ENCODE measurements at places on chromosomes 16 and 17. TPM values are rescaled to one million over a fixed set of nuclear protein-coding genes. Genes with fewer than 3 reads are reported as not detected.

DNA sequence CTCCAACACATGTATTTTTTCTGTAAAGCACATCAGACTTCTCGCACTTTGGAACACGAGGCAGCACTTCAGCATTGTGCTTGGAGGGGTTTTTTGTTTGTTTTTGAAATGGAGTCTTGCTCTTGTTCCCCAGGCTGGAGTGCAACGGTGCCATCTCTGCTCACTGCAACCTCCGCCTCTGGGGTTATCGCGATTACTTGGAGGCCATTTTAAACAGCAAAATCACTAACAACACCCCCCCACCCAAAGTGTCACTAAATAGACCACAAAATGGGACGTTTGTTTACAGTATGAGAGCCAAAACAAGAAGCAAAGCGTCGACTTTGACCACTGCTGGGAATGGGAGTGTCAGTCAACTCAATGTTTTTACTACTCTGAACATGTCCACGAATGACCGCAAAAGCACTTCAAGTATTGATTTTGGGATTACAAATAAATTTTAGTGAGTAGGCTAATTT, 9.0 kb upstream of the C16orf87 start:
- no peaks in the 10 kb centered on the region for H3K36me3 ChIP-seq
- peaks cover 7% of the 10 kb centered on the region for H3K27me3 ChIP-seq
- H3K4me3 ChIP-seq: no peak overlapping the region
- DNase-seq: no peak

DNA sequence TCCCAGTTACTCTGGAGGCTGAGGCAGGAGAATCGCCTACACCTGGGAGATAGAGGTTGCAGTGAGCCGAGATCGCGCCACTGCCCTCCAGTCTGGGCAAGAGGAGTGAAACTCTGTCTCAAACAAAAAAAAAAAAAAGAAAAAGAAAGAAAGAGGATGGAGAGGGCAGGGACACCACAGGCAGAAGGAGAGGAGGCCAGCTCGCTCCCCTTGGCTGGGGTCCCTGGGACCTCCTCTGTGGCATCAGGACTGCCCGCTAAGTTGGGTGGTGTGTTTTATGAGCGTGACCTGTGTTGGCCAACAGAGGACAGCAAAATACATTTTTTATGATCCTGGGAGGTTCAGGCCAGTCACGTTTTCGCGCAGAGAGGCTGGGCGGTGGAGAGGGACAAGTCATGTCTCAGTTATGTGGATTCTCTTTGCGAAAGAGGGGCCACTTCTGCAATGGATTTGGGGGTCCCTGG, 229.6 kb downstream of the MRTFB start:
- H3K4me3 ChIP-seq: peak overlapping the region; percentile 71
- H3K4me1 ChIP-seq: peaks cover 14% of the 10 kb centered on the region
- H3K27ac ChIP-seq: peak overlapping the region; percentile 25
- H3K27me3 ChIP-seq: peaks cover 33% of the 10 kb centered on the region
- H3K36me3 ChIP-seq: no peaks in the 10 kb centered on the region
- DNase-seq: peak; percentile 51

GRCh38 chr16:14677627-14678026, 16.5 kb downstream of the PLA2G10 start:
- DNase-seq: no peak
- H3K27ac ChIP-seq: no peak overlapping the region
- no peak overlapping the region for H3K4me3 ChIP-seq
- peaks cover 5% of the 10 kb centered on the region for H3K4me1 ChIP-seq
- H3K36me3 ChIP-seq: peaks cover 1% of the 10 kb centered on the region

- no peaks in the 10 kb centered on the region for H3K27me3 ChIP-seq
- peaks cover 21% of the 10 kb centered on the region for H3K36me3 ChIP-seq
- peaks cover 70% of the 10 kb centered on the region for H3K4me1 ChIP-seq
- peak overlapping the region; percentile 84 for H3K27ac ChIP-seq
Observed at GRCh38 chr17:66426397-66427033, 124.1 kb downstream of the PRKCA start.

GRCh38 chr16:56607675-56608042, 725 bp upstream of the MT2A start:
- H3K36me3 ChIP-seq: peaks cover 3% of the 10 kb centered on the region
- peaks cover 49% of the 10 kb centered on the region for H3K4me1 ChIP-seq
- peak overlapping the region; percentile 92 for H3K4me3 ChIP-seq
- peak overlapping the region; percentile 91 for H3K27ac ChIP-seq

DNA sequence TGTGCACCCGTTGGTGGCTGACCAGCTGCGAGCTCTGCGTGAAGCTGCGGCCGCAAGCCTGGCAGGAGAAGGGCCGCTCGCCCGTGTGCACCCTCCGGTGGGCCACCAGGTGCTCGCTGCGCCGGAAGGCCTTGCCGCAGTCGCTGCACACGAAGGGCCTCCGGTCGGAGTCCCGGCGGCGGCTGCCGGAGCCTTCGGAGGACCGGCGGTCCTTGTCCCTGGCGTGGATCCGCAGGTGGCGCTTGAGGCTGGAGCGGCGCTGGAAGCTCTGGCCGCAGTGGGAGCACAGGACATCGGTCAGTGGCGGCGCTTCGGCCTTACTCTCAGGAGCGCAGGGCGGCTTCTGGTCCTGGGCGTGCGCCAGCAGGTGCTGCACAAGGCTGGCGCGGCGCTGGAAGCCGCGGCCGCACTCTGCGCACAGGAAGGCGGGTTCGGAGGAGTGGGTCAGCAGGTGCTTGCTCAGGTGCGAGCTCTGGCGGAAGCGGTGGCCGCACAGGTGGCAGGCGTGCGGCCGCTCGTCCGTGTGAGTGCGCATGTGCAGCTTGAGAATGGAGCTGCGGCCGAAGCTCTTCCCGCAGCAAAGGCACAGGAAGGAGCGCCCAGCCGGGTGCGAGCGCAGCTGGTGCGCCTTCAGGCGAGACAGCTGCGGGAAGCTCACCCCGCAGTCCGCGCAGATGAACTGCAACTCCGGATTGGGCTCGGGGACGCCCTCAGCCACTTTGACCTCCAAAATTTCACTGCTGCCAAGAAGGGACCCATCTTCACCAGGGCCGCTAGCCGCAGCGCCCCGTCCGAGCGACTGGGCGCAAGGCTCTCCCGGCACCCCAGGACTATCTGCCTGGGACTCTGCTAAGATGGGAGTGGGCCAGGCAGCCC, 9.1 kb downstream of the ZSCAN10 start:
- DNase-seq: no peak
- H3K4me3 ChIP-seq: no peak overlapping the region
- no peak overlapping the region for H3K27ac ChIP-seq
- H3K27me3 ChIP-seq: no peaks in the 10 kb centered on the region
- peaks cover 6% of the 10 kb centered on the region for H3K36me3 ChIP-seq

DNA sequence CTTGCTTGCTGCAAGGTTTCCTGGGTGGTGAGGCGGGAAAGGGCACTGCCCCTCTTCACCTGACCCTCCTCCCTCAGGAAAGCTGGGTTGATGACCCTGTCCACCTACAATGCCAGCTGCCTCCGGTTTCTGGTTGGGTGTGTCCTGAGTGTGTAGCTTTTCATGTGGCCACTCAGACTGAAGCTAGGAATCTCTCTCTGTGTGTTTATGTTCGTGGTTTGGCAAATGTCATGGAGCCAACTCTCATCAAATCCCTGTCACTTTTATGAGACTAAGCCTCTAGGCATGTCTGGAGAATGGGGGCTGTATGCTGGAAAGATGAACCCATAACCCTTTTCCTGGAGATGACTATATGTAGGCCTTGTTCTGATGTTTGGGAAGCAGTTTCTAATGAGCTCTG, 17.1 kb downstream of the PLEKHG4 start:
- H3K27me3 ChIP-seq: no peaks in the 10 kb centered on the region
- no peaks in the 10 kb centered on the region for H3K36me3 ChIP-seq
- no peaks in the 10 kb centered on the region for H3K4me1 ChIP-seq
- DNase-seq: no peak

DNA sequence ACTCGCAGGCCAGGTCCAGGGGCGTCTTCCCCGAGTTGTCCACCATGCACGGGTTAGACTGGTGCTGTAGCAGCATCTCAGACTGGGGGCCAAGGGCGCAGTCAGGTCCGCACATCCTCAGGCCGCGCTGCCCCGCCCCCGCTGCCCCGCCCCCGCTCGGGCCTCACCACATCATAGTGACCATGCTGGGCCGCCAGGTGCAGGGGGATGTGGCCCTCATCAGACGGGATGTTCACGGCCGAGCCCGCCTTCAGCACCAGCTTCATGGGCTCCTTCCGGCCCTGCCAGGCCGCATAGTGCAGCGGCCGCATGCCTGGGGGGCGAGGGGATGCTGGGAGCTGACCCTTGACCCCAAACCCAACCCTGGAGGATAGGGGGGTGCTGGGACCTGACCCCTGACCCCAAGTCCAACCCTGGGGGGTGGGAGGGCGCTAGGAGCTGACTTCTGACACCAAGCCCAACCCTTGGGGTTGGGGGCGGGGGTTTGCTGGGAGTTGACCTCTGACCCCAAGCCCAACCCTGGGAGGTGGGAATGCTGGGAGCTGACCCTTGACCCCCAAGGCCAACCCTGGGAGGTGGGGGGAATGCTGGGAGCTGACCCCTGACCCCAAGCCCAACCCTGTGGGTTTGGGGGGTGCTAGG, 7.0 kb downstream of the CASKIN1 start:
- no peaks in the 10 kb centered on the region for H3K36me3 ChIP-seq
- peaks cover 4% of the 10 kb centered on the region for H3K27me3 ChIP-seq
- H3K4me3 ChIP-seq: no peak overlapping the region
- H3K4me1 ChIP-seq: no peaks in the 10 kb centered on the region

- no peak for DNase-seq
- H3K4me1 ChIP-seq: no peaks in the 10 kb centered on the region
- no peak overlapping the region for H3K4me3 ChIP-seq
Observed at GRCh38 chr17:50587571-50587970, 27.1 kb downstream of the CACNA1G start.

GRCh38 chr16:62135446-62135845, 99.2 kb upstream of the CDH8 start:
- no peaks in the 10 kb centered on the region for H3K27me3 ChIP-seq
- no peak for DNase-seq
- no peaks in the 10 kb centered on the region for H3K4me1 ChIP-seq
- H3K36me3 ChIP-seq: no peaks in the 10 kb centered on the region
- H3K4me3 ChIP-seq: no peak overlapping the region
- no peak overlapping the region for H3K27ac ChIP-seq

- no peaks in the 10 kb centered on the region for H3K27me3 ChIP-seq
- no peaks in the 10 kb centered on the region for H3K4me1 ChIP-seq
- H3K4me3 ChIP-seq: no peak overlapping the region
- H3K27ac ChIP-seq: no peak overlapping the region
- no peaks in the 10 kb centered on the region for H3K36me3 ChIP-seq
Observed at GRCh38 chr17:33469911-33470310, 176.8 kb upstream of the ASIC2 start.

GRCh38 chr17:81030741-81031565, 4.0 kb upstream of the BAIAP2 start:
- H3K4me3 ChIP-seq: no peak overlapping the region
- no peak for DNase-seq
- H3K27me3 ChIP-seq: peaks cover 26% of the 10 kb centered on the region
- H3K4me1 ChIP-seq: peaks cover 14% of the 10 kb centered on the region
- no peaks in the 10 kb centered on the region for H3K36me3 ChIP-seq

DNA sequence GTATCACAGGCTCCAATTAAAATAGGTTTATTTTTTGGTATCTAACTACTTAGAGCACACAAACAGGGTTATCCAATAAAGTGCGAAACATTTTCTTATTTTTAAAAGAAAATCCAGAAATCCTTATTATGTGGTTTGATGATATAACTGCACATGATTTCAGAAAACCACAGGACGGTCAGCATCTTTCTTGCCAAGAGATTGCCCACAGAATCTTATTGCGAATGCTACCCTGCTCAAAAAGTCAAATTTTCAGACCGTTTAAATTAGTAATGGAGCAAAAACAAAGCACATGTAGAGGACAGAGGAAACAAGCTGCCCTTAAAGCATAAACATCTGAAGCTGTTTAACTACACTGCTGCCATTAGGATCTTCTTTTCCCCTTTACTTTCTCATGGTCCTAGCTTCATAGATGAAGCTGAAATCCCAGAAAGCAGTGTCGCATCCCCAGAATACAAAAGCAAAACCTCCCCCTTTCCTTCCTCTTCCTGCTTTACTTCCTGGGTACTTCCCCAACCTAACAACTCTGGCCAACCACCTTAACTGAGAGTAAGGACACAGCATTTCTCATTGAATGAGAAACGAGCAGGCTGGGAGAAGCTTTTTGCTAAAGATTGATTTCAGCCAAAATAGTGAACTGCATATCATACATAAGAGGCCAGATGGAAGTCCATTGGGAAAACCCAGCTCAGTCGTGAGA, 43.7 kb downstream of the CMTM4 start:
- peaks cover 3% of the 10 kb centered on the region for H3K27me3 ChIP-seq
- H3K36me3 ChIP-seq: no peaks in the 10 kb centered on the region
- H3K4me1 ChIP-seq: peaks cover 15% of the 10 kb centered on the region
- no peak overlapping the region for H3K27ac ChIP-seq

DNA sequence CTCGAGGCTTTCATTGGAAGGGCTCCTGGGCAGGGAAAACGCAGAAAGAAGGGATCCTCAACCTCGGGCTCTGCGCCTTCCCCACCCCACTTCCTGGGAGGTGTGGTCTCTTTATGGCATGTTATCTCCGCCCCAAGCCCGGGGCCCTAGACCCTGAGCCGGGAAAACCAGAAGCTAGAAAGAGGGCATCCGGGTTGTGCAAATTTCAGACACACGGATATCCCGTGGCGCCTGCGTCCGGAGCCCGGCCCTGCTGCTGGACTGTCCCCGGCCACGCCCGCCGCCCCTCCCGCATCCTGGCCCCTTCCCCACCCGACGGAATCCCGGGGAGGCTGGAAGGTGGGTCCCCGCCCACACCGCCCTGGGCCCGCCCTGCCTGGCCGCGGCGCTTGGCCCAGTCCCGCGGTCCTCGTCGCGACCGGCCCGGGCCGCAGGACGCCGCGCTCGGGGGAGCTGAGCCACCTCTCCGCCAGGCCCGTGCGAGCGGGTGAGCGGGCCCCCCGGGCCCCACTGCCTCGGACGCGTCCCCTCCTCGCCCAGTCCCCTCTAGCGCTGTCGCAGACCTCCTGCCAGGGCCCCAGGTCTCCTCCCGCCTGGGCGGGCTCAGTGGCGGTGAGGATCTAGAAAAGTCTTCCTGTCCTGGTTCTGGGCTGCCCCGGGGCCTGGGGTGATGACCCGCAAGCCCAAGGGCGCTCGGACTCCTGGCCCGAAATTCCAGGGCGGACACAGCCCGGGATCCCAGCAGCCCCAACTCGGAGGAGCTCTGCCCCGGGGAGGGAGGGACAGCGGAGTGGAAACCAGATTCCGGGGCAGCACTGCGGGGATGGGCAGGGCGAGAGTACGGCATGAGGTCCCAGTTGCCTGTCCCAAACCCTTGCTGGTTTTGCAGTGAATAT, at the start of gene SLC16A5:
TSS of gene SLC16A5 (plus strand) at position 397 of the 896 bp plus-strand sequence. CDS start 5,683 bp downstream, outside the sequence.
- H3K36me3 ChIP-seq: no peaks in the 10 kb centered on the region
- H3K27ac ChIP-seq: peak within 1 kb of the TSS; percentile 89
- no peaks in the 10 kb centered on the region for H3K27me3 ChIP-seq
- peaks cover 63% of the 10 kb centered on the region for H3K4me1 ChIP-seq
- peak within 1 kb of the TSS; percentile 78 for H3K4me3 ChIP-seq

DNA sequence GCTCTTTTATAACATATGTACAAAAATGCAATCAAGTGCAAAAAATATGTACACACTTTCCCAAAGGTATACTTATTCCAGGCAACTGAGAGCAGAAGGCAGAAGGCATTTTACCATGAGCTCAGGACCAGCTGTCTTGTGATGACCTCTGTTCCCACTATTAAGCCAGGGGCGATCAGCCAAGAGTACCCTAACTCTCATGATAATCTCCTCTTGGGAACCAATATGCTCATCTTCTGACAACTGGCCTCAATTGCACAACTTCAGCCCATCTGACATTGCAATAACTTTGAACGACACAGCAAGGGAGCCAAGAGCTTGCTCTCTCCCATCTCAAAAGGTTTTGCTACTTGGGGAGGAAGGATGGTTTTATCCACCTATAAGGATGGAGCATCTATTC, 471.9 kb downstream of the HS3ST3B1 start:
- H3K27ac ChIP-seq: no peak overlapping the region
- H3K4me3 ChIP-seq: no peak overlapping the region
- no peaks in the 10 kb centered on the region for H3K36me3 ChIP-seq
- DNase-seq: no peak
- H3K27me3 ChIP-seq: peaks cover 2% of the 10 kb centered on the region

Gene KRT28
- not detected for total RNA-seq

Gene C17orf107
- total RNA-seq: 0.92 TPM
